ENCODE measurements at places on chromosomes 2 and 18.

- no peak for DNase-seq
These were observed 18.4 kb upstream of the ST8SIA3 start for GRCh38 chr18:57333940-57334339.

DNA sequence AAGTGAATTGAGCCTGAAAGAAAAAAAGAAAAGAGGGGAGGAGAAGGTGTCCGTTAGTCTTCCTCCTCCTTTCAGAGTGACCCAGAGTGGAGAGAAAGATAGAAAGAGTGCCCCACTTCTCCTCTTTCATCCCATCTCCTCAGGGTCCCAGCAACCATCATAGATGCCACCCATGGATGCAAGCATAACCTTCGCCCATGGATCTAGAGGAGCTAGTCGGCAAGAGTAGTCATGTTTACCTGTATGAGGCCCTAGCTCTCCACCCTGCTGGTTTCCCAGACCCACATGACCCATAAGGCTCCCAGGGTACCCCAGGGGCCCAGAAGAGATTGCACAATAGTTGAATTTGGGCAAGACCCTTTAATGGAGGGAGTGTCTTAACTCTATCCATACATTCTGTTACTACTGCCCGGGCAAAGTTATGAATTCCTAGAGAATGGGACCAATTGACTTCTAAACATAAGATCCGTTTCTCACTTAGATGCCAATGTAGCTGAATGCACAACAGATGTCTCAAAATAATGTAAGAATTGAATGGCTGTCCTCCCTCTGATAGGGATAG, 56.1 kb upstream of the CDCA7 start:
- DNase-seq, result no peak

- no peak for DNase-seq
These were observed 2.4 kb downstream of the ITGA4 start for GRCh38 chr2:181459621-181460021.

GRCh38 chr2:175002547-175003274, 2.5 kb downstream of the CHN1 start:
- DNase-seq, result no peak

DNA sequence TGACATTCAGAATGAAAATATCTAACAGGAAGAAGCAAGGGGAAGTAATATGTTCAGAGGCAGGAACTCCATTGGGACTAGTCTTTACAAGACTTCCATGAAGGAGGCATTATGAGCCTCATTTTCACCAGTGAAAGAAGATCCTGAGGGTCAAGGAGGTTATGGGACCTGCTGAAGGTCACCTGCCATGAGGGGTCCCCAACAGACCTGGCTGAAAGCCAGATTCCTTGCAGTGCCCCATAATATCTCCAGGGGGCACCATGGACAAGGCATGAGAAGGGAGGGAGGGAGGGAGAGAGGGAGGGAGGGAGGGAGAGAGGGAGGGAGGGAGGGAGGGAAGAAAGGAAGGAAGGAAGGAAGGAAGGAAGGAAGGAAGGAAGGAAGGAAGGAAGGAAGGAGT, 27.9 kb downstream of the XDH start:
- no peak for DNase-seq

DNA sequence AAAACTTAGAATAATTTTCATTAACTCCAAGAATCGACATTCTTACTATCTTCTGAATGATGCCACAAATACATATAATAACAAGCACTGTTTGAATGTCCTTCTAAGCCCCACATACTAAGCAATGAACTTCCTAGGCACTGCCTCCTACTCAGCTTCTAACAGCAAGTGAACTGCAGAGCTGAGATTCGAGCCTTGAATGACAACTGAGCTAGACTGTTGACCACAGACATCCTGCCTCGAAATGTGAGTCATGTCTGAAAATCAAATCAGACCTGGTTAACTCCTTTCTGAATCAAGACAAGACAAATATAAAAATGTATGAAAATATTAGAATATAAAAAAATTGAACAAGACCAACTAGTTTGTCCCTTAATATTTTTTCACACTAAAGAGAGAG, 108.1 kb downstream of the MYT1L start:
- no peak for DNase-seq

GRCh38 chr2:201158111-201158929, 24.6 kb upstream of the CASP10 start:
- DNase-seq, result peak; percentile 86

GRCh38 chr2:207697411-207697810, 14.0 kb upstream of the CCNYL1 start:
- no peak for DNase-seq

DNA sequence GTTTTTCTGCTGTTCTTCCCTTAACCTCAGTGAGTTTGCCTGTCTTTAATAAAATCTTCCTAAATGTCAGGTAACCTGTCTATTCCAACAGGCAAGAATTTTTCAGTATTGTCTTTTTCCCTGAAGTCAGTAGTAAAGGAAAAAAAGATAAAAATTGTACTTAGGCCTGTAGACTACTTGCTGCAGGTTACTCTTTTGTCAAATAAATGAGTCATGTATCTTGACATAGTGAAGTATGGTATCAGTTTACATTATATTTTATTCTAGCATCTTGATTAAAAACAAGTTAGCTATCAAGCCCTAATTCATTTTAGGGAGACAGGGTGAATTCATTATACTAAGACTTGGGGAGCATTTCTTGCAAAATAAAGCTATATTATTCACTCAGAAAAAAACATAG, 59.8 kb downstream of the ITGA4 start:
- no peak for DNase-seq
